ENCODE measurements at places on chromosomes 13 and 19.
A peak's percentile ranks its signal among the peaks of the same experiment; 100 is the strongest.

GRCh38 chr19:18764591-18765051 lies 26.5 kb downstream of the COMP start:
- peak; percentile 95 for DNase-seq

DNA sequence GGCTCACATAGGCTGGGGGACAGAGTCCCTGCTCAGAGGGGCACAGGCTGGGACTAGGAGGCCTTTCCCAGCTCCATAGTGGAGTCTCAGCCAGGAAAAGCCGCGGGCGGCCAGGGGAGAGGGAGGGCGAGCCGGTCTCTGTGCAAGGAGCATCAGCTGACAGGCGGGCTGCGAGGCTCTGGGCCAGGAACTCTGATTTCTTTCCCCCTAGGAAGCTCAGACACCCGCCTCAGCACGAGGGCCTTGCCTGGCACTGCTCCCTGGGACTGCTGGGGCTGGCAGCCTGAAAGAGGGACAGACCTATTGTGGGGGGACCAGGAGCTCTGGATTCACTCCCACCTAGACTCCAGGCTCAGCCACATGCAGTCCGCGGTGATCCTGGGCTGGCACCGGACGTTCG lies 2.2 kb upstream of the PLK5 start:
- DNase-seq, result no peak

- DNase-seq, result no peak
Observed at GRCh38 chr19:51593138-51593890, 22.2 kb downstream of the ZNF175 start.

- DNase-seq, result no peak
Observed at GRCh38 chr13:45411221-45411620, 7.0 kb downstream of the SLC25A30 start.

All from MG63 (cell line).